Muscle of arm (tissue), 14 donors: ENCODE measurements at places on chromosomes 7 and 10.

GRCh38 chr7:107463139-107464078 is 6.4 kb upstream of the GPR22 start:
- peak; percentile 44 for DNase-seq

DNA sequence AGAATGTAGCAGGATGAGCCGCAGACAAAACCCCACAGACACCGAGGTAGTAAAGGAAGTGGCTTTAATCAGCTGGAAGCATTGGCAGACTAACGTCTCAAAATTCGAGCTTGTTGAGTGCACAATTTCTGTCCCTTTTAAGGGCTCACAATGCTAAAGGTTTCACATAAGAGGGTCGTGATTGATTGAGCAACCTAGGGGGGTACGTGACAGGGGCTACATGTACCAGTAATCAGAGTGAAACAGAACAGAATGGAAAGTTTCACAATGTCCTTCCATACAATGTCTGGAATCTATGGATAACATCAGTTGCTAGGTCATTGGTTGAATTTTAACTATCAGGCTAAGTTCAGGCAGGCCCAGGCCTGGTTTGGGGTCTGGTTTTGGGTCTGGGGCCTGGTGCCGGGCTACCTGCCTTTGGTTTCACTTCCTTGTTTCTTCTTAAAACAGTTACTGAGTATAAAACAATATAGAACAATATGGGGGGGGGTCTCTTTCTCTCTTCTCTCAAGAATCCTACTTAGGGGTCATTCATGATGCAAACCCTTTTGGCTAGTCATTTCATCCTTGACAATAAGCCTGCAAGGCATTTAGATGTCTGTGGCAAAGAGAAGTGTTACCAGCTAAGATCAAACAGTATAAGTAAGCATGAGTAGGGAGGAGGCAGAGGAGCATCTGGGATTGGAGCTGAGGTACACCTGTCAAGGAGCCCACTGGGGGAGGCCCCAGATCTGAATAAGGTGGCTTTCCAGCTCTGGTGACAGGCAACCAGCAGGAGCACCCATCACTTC is 364.1 kb downstream of the TNS3 start:
- DNase-seq: no peak

- no peak for DNase-seq
Measured at GRCh38 chr7:106089647-106090046, 22.5 kb downstream of the SYPL1 start.

- DNase-seq: no peak
Measured at GRCh38 chr7:33626869-33627268, 278.5 kb upstream of the BMPER start.

DNA sequence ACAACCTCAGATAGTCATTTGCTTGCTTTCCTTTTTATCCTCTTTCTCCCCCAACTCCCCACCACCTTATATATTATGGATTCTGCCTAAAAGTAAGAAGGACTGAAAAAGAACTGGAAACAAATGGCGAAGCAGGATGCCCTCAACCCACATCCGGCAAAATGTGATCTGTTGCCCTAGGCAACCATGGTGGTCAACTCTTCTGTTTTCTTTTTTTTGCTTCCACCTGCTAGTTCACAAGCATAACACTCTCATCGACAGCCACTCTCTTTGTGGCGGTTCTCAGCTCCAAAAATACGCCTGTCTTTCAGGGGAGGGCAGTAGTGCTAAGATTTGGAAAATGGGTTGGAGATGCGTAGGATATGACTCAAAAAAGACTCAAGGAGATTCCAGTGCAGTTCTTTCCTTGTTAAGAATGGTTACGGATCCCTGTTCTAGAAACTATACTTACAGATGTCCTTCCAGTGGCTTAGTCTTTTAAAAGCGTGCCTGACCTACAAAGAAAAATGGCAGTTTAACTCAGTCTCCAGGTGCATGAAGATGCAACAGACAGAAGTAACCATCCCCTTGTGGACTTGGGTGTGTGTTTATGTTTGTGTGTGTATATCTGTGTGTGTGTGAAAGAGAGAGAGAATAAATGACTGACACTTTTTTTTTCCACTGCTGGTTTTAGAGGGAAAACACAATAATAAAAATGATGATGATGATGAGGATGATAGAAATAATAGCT is 10.7 kb downstream of the APBB1IP start:
- DNase-seq: no peak

GRCh38 chr7:98902523-98902922 is 24.2 kb downstream of the TRRAP start:
- no peak for DNase-seq

DNA sequence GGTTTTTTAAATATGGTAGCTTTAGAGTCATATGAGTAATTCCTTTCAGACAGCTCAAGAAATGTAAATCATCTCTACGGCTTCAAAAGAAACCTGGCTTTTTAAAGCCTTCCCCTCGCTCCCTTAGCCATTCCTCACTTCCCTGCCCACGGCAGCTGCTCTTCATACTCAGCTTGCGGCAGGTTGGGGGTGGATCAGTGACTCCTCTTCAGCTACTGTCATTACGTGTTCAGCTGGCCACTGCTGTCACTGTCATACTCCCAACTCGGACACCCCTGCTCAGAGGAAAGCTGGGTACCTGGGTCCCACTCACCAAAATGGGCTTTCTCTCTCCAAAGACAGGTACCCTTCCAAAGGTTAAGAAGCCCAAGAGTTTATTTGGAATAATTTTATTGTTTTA is 6.6 kb downstream of the YWHAG start:
- no peak for DNase-seq

DNA sequence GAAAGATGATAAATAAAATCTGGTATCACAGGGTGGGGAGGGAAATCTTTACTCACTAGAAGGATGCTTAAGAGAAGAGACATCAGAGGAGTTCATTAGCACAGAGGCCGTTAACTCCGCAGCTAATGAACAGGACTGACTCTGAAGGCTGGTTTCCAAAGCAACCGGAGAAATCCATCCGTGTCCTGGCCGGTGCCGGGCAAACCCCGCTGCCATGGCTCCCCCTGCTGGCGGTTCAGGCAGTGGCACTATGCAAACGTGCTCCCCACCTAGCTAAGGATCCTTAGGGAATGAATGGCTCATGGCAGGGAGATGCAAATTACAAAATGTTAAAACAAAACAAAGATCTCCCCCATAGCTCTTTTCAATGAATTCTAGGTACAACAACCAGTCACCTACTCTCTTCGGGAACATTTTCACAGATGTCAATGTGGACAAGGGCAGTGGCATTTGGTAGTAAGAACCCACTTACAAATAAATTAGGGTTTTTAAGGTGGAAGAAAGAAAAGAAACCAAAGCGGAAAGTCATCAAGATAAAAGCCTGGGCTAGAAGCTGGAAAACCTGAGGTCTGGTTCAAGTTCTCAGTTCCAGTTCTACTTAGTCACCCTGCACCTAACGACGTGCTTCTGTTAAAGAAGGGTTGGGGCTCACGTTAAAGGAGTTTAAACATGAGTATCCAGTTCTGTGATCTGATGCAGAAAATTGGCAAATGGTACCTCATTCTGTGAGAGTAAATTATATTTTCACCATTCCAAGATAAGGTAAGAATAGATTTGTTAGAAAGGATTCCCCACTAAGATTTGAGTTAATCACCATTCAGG is 138.2 kb downstream of the SVIL start:
- DNase-seq: peak; percentile 31

DNA sequence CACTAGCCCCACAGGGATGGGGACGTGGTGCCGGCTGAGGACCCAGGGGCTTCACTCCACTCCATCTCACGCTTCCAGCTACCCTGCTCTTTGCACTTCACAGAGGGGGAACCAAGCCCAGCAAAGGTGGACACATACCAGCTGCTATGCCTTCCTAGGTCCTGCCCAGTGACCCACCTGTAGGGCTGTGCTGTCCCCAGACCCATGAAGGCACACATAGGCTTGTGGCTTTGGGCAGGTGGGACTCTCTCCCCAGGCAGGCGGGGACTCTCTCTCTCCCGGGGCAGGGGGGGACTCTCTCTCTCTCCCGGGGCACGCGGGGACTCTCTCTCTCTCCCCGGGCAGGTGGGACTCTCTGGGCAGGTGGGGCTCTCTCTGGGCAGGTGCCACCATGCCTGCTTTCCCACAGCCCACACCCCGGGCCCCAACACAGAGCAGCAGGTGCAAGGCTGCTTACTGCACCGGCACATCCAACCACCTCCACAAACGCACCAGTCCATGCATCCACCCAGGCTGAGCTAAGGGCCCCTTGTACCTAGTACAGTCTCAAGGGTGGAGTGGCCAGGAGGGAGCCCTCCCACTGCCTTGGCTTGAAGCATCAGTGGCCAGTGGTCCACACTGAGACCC is 13.8 kb upstream of the GPR146 start:
- DNase-seq: no peak

- no peak for DNase-seq
Measured at GRCh38 chr10:93068411-93069244, 5.1 kb upstream of the CYP26A1 start.

DNA sequence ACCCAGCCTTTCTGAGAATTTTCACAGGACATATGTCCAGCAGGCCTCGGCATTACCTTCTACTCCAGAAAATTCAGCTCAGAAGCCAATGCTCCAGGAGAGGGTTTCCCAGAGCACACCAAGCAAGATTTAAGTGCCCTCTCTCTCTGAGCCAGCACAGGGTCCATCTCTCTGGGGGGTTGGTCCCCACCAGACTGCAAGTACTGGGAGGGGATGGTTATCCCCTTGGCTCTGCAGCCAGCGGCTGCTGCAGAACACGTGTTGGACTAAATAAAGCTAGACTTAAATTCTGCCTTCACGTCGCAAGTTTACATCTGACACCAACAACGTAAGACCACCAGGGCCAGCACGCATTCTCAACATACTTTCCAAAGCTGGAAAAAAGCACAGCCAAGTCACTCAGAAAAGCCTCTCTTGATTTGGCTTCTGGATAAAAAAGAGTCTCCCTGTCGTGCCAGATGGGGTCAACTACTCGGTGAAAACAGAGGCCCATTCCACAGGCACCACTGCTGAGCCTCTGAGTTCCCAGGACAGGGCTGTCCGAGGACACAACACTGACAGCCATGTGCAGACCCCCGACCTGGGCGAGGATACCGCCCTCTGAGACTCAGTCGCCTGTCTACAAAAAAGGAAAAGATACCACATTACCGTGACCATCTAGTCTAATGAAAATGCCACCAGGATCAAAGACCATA is 77.3 kb downstream of the CTBP2 start:
- no peak for DNase-seq

DNA sequence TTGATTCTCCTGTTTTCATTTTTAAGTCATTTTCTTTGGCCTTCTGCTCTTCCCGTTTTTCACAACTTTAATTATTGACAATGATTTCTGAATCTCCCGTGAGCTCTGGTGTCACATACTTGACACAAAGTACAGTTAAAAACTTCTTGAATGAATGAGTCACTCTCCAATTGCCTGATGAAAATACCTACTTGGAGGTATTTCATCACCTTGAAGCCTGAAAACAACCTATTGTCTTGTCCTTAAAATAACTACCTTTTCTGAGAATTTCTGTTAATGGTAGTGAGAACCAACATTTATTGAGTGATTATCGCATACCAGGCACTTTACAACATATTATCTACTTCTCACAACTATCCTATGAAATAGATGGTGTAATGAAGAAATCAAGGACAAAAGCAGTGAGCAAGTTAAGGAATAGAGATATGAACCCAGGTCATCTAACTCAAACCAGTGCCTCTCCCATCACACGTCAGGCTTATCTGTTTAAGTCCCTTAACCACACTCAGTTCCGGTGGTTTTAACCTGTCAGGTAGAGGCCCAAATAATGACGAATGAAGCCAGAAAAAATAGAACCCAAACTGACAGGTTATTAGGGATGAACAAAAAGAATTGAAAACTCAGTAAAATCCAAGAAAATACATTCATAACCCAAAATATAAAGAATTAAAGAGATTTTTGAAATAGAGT is 11.6 kb downstream of the BET1 start:
- DNase-seq: no peak

GRCh38 chr7:115008465-115009114 is 86.7 kb downstream of the MDFIC start:
- peak; percentile 85 for DNase-seq
